ENCODE measurements at places on chromosomes 1 and 21. TPM values are rescaled to one million over a fixed set of nuclear protein-coding genes. Genes with fewer than 3 reads are reported as not detected.
A peak's percentile ranks its signal among the peaks of the same experiment; 100 is the strongest.

GRCh38 chr1:214464445-214465287 lies 86.7 kb downstream of the PTPN14 start:
- no peak for DNase-seq

PLA2G2E gene
- polyA plus RNA-seq, result not detected

GJA9 gene
- not detected for polyA plus RNA-seq

DNA sequence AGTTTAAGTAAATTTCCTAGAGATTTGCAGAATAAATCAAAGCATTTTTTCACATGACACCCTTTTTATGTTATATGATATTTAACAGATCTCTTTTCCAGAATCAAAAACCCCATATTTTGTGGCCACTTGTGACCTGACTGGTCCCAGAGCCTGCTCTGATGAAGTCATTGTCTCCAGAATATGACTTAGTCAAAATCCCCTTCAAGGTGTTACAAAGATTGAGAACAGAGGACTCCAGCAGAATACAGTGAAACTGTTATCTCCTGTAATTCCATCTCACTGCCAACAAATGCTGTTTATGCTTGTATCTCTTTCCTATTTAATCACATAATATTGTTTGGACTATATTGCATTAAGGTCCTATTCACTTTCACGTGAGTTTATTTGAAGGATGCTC lies 25.6 kb downstream of the RGS1 start:
- DNase-seq, result no peak

RUNX1 gene
- 1.9 TPM for polyA plus RNA-seq

HSF2BP gene
- 0.19 TPM for polyA plus RNA-seq

GABRD gene
- polyA plus RNA-seq, result 0.67 TPM

RGS4 gene
- 2.8 TPM for polyA plus RNA-seq

GRCh38 chr1:31181515-31182343 lies 58.0 kb downstream of the NKAIN1 start:
- DNase-seq, result peak; percentile 77

- DNase-seq, result no peak
These were observed 30.5 kb downstream of the LEMD1 start for GRCh38 chr1:205391386-205391785.

GRCh38 chr1:115726161-115726560 lies 42.4 kb downstream of the CASQ2 start:
- no peak for DNase-seq

TDRD10 gene
- 2.9 TPM for polyA plus RNA-seq

DNA sequence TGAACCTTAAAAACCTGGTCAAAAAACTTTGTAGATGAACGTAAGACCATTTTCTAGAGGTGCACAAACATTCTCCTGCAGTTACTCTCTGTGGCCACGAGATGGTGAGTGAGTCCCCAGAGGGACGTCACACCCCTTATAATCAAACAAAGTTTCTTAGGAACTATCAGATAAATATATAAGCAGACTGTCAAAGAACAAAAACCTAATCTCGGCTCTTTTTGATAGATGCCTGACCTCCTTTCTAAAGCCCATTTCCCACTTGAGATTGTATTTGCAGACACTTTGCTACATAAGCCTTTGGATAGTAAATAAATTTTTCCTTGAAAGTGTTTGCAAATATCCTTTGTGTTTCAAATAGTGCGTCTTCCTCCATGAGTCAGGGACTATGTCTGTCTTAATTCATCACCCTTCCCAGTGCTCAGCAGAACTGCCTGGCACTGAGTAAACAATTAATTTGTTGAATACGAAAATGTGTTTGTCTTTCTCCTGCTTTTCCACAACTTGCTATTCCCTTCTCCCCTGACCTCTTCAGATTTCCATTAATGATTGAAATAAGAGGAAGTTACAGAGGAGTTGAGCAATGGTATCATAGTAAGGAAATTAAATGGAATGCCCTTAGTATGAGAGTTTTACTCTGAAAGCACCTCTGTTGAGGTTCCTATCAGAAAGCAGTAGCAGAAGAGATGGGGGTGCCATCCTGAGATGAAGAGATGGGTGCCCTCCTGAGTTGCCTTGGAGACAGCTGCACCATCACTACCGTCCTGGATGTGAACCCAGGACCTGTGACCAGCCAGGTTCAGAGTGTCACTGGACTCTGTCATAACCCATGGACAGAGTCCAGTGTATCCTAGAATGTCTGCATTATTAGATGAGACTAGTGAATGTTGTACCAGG lies 57.8 kb upstream of the RAVER2 start:
- DNase-seq, result no peak

GRCh38 chr1:79896140-79896539 lies 889.6 kb upstream of the ADGRL4 start:
- DNase-seq, result no peak

AGRN gene
- polyA plus RNA-seq, result 11.8 TPM

DNA sequence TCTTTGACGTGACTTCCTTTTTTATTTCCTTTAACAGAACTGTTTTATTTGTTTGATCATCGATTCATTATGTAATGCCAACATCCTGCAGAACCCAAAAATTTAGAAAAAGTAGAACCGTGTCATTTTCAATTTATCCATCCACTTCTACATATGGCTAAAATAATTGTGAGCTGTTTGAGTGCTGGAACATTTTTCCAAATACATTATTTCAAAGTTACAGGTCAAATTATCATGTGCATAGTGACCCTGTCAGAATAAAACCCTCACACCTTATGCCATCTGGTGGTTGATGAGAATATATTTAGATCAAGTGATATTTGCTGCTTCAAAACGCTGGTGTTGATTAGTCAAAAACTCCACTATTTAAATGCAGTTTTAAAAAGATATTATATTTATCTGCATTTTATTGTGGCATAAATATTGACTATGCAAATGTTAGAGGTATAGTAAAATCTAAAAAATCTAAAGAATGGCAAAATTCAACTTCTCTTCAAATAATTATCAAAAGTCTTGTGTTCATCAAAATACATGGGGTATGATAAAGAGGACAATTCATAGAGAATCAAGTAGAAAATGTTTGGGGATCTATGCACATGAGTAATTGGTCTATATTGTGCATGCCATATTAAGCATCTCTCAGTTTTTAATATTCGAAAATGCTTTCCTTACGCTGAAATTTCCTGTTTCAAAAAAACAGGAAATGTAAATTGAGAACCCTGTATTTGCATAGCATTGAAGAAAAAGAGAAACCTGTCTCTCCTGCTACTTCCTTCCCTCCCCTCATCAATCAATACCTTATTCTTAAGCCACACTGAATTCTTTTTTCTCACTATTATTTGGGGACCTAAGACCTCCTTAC lies 39.7 kb downstream of the UBE2U start:
- no peak for DNase-seq

OR2T29 gene
- not detected for polyA plus RNA-seq

GRCh38 chr1:41432481-41433280 lies 51.8 kb downstream of the EDN2 start:
- peak; percentile 86 for DNase-seq

GRCh38 chr1:51519048-51519864 lies at the start of gene EPS15:
Gene EPS15, minus strand, starts transcription at chr1:51519266. Its CDS starts 35 bp downstream, at chr1:51519231.
- DNase-seq, result peak; percentile 93

- peak; percentile 17 for DNase-seq
These were observed 236.6 kb downstream of the NPHP4 start for GRCh38 chr1:5755552-5756125.

GRCh38 chr1:228842094-228842775 lies 107.0 kb downstream of the RHOU start:
- no peak for DNase-seq

GRCh38 chr1:70504176-70504820 lies 93.2 kb downstream of the CTH start:
- no peak for DNase-seq

- DNase-seq, result peak; percentile 67
These were observed 78.1 kb downstream of the DHRS3 start for GRCh38 chr1:12539705-12540579.

DNA sequence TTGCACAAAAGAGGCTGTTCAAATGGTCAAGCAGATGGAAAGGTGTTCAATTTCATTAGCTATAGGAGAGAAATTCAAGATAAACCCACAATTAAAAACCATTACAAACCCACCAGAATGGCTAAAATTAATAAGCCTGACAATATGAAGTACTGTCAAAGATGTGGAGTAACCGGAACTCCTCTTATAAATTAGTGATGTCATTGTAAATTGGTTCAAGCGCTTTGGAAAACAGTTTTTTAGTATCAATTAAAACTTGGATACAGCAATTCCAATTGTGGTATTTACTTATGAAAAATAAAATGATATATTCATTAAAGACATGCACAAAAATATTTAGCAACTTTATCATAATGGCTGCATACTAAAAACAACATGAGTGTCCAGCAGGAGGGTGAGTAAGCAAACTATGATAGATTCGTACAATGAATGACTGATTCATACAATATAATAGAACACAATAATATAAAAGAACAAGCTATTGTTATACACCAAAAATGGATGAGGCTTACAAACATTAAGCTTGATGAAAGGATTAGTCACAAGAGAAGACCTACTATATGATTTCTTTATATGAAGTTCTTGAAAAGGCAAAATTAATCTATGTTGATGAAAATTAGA lies 38.4 kb upstream of the FGGY start:
- DNase-seq, result no peak

GRCh38 chr1:231606712-231607111 lies 19.9 kb upstream of the DISC1 start:
- DNase-seq, result no peak

DNA sequence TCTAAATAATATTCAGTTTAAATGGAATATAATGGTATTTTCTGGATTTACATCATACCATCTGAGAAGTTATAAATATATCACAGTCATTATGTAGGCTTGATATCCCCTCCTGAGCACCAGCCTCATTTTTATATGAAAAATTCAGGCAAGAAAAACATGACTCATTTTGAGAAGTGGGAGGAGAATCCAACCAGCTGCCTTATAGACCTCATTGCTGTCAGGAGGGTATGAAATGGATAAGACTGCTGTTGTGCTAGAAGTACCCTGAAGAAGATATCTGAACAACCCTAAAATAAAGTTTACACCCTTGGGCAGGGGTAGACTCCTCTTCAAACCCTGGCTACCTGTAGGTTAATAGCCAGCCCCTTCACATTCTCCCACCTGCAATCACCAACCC lies 8.8 kb downstream of the GIPC2 start:
- DNase-seq, result no peak

DNA sequence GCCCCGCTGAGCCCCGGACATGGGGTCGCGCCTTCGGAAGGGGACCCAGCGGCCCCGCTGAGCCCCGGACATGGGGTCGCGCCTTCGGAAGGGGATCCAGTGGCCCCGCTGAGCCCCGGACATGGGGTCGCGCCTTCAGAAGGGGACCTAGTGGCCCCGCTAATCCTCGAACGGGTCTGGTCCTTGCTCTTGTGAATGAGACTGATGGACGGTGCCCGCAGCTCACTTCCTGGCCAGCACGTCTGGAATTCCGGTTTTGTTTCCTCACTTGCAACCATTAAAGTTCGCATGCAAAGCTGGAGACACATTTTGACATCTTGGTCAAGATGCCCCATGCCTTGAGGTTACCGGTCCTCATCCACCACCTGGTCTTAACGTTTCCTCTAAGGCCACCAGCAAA lies 5.6 kb downstream of the WRAP73 start:
- no peak for DNase-seq

GRCh38 chr1:54861070-54861761 lies 25.8 kb downstream of the DHCR24 start:
- no peak for DNase-seq

DNA sequence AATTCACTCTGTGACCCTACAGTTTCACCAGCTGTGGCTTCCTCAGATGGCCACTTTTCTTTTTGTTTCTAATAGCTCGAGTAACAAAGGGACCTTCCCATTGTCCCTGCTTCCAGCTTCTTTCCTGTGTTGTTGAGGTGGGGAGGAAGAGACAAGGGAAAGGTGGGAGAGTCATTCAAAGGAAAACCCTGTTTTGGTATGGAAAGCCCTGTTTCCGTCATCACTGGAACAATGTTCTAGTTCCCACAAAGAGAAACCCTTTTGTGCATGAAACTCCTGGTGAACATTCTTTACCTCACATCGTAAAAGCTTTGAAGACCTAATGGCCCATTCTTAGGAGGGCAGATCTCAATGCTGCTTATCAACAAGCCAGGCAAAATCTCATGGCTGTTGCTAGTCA lies 62.2 kb downstream of the ABCA4 start:
- no peak for DNase-seq

- DNase-seq, result no peak
These were observed 38.9 kb downstream of the ATP1A1 start for GRCh38 chr1:116411784-116412479.

- DNase-seq, result no peak
These were observed 52.2 kb upstream of the L1TD1 start for GRCh38 chr1:62142496-62142895.

- peak; percentile 75 for DNase-seq
These were observed 5.3 kb upstream of the TUFT1 start for GRCh38 chr1:151534662-151535278.

DNA sequence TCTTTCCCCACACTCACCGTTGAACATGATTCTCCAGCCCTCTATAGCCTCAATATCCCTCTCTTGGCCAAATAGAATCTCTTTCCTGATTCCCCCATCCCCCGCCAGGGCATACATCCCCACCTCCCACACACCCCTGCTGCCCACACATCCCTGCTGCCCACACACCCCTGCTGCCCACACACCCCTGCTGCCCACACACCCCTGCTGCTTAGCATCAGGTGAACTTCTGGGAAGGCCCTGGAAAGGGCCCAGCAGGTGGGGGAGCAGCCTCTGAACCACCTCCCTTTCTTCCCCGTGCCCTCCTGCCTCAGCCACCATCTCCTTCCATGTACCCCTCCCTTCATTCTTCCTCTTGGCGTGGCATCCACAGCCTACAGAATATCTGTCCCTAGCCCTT lies 15.9 kb upstream of the IFNLR1 start:
- DNase-seq, result no peak

- no peak for DNase-seq
These were observed 4.6 kb upstream of the RAB4A start for GRCh38 chr1:229266274-229266673.

SPRR1A gene
- polyA plus RNA-seq, result not detected

DNA sequence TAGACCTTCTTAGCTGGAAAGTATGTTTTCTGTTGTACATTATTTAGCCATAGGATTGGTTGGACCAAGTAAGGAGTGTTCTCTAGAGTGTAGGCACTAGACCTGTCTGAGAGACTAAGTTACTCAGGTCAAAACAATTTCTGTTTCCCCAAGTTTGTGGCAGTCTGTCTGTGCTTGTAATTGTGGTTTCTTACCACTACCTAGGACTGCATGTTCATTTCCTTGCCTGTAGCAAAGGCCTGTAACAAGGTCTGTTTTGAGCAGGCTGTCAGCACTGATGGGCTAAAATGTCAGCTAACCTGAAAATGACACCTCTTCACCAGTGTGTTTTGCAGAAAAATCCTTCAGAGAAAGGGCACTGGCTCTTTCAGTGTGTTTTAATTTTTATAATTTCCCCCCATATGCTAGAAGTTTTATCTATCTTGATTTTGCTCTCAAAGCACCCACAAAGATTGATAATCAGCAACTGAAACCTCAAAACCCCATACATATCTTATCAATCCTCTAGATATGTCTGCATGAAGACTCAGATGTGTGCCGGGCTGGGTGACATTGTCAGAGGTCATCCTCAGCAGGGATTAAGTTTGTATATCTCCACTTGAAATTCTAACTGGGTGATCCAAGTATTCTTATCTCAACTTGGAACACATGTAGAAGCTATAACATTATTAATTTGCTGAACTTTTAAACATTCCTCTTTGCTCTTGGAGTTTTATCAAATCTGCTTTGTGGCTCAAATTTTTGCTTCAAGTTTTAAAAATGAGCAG lies 50.7 kb upstream of the ST6GALNAC3 start:
- no peak for DNase-seq

CEP170 gene
- 9.7 TPM for polyA plus RNA-seq

LRRC53 gene
- polyA plus RNA-seq, result 0.04 TPM
